HCT116 (cell line): ENCODE measurements at places on chromosomes 2 and 18.

DNA sequence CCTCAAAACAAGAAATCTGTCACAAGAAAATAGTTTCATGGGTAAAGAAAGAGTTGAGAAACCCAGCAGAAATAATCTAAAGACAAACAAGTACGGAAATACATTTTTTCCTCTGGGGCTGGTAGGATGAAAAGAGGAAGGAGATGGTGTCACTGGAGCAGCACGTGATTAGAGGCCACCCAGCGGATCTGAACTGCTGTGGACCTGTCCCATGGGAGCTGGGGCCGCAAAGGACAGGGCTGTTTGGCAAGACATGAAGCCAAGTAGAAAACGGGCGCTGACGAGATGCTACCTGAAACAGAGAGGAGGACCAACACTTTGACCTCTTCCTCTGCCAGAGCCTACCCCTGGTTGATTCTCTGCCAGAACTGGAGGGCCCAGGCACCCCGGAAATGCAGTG lies 295.4 kb upstream of the ATP5MC3 start:
- DNase-seq = no peak

- DNase-seq = no peak
Observed at GRCh38 chr2:216181953-216182461, 72.9 kb downstream of the XRCC5 start.

DNA sequence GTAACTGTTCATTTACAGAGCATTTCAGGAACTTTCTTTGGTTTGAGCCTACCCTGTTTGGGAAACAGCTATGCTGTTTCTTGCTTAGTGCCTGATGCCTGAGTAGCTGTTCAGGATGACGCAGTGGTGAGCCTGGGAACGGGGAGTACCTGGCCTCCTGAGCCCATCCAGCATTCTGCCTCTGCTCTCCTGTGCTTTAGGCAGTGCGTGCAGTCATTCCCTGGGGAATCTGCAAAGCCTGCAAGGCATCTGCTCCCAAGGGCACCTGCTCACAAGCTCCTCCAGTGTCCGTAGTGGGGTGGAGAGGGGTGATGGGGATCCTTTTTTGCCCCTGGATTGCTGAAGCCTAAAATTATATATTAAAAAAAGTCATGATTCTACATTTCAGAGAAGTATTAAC lies 68.8 kb downstream of the RAPGEF4 start:
- no peak for DNase-seq

DNA sequence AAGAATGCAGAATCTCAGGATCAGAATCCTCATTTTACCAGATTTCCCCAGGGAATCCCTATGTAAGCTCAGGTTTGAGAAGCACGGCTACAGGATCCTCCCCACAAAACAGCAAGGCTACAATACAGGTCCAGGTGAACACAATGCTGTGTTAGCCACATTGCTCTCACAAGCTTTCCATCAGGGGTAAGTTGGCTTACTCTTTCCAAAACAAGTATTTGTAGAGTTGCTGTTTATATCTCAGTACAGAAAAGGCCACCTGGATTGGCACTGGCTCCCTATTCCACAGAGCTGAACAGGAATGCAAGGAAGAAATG lies 11.0 kb downstream of the SPRED2 start:
- DNase-seq = no peak

- DNase-seq = no peak
Observed at GRCh38 chr18:35061336-35061735, 20.1 kb downstream of the MAPRE2 start.

- no peak for DNase-seq
Observed at GRCh38 chr18:59661891-59662701, 35.1 kb downstream of the CCBE1 start.

DNA sequence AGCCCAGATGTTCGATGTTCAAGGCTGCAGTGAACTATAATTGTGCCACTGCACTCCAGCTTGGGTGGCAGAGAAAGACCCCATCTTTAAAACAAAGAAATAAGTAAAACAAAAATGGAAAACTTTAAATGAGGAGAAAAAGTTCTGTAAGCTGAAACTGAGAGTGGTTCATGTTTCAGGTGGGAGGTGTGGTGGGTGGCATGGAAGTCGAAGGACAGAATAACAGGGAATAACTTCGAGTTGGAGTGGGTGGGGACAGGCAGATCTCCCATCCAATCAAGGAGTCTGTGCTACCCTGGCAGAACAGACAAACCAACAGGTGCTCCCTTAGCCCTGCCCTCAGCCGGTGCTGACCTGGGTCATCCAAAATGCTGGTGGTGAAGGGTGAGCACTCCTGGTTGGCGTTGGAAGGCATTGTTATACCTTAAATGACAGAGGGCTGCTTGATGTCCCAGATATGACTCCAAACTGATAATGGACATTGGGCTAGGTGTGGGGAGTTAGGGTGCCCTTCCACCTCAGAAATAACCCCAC lies 328.4 kb downstream of the DYSF start:
- DNase-seq = no peak

DNA sequence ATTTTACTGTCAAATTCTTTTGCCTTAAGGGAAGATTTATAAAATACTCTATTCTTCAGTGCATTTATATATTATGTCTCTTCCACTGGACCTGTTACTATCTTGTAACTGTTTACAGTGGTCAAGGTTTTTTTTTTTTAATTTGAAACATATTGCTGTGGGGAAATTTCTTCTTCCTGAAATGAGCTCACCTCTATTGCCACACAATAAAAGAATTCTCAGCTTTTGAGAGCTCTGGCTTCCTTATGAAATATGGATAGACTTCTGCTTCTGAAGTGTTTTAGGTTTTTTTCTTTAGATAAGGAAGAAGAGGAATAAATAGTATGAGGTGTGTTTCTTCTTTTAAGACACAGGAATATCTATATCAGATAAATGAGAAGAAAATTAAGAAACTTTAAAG lies 7.7 kb downstream of the VRK2 start:
- DNase-seq = no peak

GRCh38 chr2:145026456-145027455 lies 506.8 kb upstream of the ZEB2 start:
- no peak for DNase-seq
